ENCODE measurements at places on chromosomes 2 and 18.

GRCh38 chr18:63405986-63406385 lies 16.3 kb downstream of the VPS4B start:
- no peak for DNase-seq

DNA sequence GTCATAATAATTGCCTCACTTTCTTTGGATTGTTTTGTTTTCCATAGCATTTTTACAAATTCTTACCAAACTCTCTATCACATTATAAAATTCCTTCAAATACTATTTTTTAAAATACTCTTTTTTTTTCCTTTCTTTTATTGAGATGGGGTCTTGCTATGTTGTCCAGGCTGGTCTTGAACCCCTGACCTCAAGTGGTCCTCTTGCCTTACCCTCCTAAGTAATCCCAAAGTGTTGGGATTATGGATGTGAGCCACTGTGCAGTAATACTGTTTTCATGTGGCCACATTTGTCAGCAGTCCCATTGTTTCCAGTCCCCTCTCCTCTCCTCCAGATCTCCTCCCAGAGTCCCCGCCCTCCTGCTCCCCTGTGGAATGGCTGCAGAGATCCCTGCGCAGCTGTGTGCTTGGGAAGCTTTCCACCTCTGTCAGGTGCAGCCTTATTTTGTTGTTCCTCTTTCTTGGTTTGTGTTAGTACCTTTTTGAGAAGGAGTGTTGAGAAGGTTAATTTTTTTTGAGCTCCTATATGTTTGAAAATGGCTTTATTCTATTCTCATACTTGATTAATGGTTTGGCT lies 227.3 kb downstream of the LOXHD1 start:
- no peak for DNase-seq

- DNase-seq = no peak
Measured at GRCh38 chr18:77762642-77763041, 513.0 kb downstream of the GALR1 start.

- no peak for DNase-seq
Measured at GRCh38 chr2:15298770-15299169, 262.4 kb downstream of the NBAS start.

DNA sequence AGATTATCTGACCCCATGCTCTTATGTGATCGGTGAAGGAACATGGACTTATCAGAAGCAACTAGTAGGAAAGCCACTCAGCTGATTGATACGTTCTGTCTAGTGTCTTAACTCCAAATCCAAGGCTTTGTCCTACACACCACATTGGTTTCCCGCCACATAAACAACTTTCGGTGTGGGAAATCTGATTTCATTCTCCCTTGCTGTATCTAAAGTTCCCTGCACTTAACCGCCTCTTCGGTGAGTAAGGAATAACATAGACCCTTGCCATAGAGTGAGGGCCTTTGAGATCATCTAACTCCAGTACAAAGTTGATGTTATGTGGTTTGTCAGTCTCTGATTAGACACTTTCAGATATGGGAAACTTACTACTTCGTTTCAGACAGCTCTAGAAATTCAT lies 538.2 kb upstream of the TNP1 start:
- no peak for DNase-seq

- DNase-seq = no peak
Measured at GRCh38 chr18:33282709-33283333, 157.7 kb downstream of the CCDC178 start.

GRCh38 chr2:63875131-63875527 lies 33.4 kb downstream of the UGP2 start:
- DNase-seq = no peak

DNA sequence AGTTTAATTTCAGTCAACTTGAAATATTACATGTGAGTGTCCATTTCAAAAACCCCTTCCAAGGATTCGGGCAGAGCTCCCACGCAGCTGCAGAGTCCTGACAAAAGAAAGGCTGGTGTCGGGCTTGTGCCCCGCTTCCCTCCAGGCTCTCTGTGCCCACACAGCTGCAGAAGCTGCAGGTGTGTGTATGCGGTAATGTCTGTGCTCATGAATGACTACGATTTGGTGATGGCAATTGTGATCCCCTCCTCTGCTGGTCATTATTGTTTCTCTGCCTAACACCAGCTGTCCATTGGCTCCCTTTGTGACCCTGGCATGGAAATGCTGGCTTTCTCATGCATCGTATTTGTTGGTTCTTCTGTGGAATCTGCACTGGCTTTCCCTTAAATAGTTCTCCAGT lies 224.8 kb downstream of the NUP35 start:
- no peak for DNase-seq

DNA sequence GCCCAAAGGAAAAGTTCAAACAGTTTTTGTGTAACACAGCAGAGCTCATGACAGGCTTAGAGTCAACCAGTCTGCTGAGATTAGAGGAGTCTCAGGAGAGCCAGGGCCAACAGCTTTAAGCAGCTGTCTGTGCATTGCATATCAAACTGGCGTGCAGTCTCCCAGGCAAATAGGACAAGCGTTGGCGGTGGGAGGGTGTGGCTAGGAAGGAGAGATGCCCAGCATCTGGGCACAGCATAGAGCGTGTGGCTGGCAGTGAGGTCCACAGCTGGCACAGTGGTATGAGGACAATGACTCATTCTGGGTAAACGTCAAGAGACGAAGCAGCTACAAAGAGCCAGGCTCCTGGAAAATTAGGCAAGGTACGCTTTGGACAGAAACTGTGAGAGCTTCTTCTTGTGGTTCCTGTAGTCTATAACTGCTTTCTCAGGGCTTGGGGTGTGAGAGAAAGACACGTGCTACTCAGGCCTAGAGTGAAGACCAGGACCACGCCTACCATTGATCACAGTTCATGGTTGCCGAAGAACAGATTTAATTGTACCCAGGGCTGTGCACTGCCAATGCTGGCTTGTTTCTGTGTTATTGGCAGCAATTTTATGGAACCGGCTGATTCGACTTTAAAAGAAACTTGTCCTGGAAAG lies 14.8 kb downstream of the ZAP70 start:
- no peak for DNase-seq

DNA sequence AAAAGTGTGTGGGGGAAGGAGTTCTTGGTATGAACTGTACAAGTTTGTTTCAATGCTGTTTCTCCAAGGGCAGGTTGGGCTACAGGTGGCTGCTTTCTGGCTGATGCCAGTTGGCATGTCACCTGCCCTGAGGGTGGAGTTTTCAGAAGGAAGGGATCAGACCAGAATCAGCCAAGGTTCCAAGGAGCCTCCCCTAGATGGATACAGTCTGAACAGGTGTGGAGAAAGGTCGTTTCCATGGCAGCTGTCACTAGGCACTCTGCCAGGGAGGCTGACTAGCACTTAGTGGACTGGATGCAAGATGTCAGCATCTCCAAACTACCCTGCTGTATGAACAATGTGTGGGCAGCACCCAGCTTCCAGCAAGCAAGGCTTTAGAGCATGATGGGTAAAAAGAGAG lies 444.4 kb upstream of the HNRNPA3 start:
- DNase-seq = no peak

- DNase-seq = no peak
Measured at GRCh38 chr2:227617316-227618230, at the start of gene SCYGR4. Gene SCYGR4, plus strand, starts transcription at chr2:227617498. Its CDS starts 0 bp downstream, at chr2:227617498.

DNA sequence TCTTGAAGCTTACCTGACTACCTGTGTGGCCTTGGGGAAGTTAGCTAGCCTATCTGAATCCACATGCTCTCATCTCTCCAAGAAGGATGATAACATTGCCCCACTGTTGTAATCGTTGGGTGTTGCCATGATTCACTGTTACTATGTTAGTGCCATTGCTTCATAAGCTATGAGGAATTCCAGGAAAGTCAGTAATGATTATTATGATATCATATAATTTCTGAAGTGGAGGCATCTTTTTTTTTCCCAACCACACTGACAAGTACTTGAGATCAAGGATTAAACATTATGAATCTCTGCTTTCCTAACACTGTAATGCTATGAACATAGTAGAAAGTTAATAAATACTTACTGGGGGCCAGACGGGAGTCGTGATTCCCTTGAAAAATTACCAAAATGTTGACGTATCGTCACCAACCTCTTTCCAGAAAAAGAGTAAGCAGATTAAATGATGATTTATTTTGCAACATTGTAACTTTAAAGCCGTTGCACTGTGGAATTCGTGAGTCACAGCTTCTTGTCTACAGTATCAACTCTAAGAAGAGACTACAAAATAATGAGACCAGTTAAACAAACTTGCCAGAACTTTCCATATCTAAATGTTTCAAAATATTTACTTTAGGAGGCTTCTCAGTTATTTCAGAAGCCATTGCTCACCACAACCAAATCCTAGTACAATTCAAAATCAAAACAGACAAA lies 459.9 kb downstream of the PIK3C3 start:
- DNase-seq = no peak

GRCh38 chr18:4603955-4604354 lies 148.8 kb upstream of the DLGAP1 start:
- no peak for DNase-seq

- no peak for DNase-seq
Measured at GRCh38 chr2:54830546-54830945, 107.1 kb downstream of the EML6 start.

DNA sequence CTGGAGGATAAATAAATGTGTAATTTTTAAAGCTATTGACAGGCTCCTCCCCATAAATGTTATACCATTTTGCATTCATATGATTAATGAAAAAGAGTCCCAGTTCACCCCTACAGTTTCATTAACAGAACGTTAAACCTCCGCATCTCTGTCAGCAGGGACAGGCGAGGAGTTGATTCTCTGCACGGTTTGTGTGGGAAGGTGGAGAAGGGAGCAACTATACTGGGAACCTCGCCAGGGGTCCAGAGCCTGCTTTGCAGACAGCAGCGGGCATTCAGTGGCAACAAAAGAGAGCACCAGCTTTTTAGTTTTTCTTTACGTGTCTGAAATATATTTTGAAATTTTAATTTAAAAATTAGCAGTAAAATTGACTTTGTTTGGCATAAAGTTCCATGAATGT lies 101.4 kb downstream of the FARSB start:
- no peak for DNase-seq

DNA sequence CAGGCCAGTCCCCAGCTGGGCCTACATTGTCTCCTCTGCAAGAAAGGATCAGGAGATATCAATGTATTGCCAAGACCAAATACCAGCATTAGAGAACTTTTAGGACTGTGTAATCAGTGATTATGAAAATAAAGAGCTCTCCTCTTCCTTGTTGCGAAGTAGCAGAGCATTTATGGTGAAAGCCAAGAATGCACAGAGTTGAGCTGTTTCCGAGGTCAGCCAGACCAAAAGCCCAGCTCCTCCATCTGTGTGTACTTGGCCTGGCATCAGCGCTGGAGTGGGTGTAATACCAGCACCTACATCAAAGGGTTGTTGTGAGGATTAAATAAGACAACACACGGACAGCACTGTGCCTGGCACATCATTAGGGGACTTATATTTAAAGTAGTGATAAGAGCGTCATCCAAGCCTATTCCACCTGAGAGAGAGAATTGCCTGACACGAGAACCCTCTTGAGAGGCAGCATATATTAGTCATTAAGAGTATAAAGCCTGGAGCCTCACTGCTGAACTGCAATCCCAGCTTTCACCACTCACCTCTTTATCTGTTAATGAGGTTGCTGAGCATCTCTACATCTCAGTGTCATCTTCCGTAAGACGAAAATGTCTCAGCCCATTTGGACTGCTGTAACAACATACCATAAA lies 7.4 kb upstream of the SLC16A14 start:
- no peak for DNase-seq

- no peak for DNase-seq
Measured at GRCh38 chr2:52107124-52107523, 1075.2 kb upstream of the NRXN1 start.

GRCh38 chr2:28496781-28497180 lies 921 bp downstream of the PLB1 start:
- DNase-seq = no peak

DNA sequence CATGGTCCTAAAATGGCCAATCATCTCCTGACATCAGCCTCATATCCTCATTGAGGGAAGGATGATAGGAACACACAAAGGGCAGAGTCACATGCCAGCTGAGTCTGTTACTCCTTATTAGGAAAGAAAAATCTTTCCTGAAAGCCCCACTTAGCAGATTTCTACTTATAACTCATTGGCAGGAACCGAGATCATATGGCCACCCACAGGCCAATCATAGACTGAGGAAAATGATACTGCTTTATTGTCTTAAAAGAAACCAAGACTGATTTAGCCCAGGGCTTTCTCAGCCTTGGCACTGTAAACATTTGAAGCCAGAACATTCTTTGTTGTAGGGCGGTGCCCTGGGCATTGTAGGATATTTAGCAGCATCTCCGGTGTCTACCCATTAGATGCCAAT lies 18.7 kb downstream of the GKN2 start:
- no peak for DNase-seq

- DNase-seq = no peak
Measured at GRCh38 chr2:42848726-42849290, 56.4 kb upstream of the HAAO start.

GRCh38 chr2:176496761-176497160 lies 227.5 kb downstream of the MTX2 start:
- no peak for DNase-seq

GRCh38 chr18:35864916-35865315 lies 107.6 kb upstream of the RMP24 start:
- no peak for DNase-seq

GRCh38 chr2:19993731-19994130 lies 3.8 kb upstream of the WDR35 start:
- no peak for DNase-seq

GRCh38 chr2:41061356-41061755 lies 609.5 kb upstream of the SLC8A1 start:
- no peak for DNase-seq

DNA sequence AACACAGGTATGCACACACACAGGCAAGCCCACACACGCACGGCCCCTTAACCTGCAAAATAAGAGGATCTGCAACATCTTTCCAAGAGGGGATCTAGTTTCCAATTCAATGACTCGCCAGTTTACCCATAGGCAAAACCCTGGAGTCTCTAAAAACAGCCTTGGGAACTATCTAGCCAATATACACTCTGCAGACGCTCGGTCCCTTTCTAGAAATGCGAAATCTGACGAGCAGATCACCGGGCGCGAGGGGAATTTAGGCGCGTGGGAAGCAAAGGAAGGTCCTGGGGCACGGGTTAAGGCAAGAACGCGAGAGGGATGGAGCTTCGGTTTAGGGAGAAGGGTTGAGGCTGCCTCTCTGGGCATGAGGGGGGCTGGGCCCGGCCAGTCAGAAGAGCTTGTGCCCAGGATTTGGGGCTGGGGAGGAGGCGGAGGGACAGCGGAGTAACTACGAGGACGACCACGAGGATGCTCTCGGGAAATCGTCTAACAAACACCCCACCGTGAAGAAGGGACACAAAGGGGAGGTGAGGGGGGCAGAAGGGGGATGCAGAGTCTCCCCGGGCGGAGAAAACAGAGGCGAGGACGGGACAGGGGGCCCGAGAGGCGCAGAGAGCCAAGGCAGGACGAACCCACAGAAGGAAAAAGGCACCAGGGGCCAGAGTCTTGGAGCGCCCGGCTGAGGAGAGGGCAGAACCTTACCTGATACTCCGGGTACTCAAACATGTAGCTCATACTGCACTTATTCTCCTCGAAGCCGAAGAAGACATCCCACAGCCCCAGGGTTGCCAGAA lies 542 bp downstream of the PGAP1 start:
- peak; percentile 12 for DNase-seq

Measured in CD4-positive, alpha-beta T cell (primary cell).